Large intestine (tissue), 12 donors: ENCODE measurements at places on chromosomes 4 and X. TPM values are rescaled to one million over a fixed set of nuclear protein-coding genes. Genes with fewer than 3 reads are reported as not detected.

Gene ABRAXAS1
- polyA plus RNA-seq, result 17.6 TPM

Gene CLDN34
- 0.07 TPM for polyA plus RNA-seq

Gene PCDH11X
- 0.01 TPM for polyA plus RNA-seq

Gene EXOC1
- polyA plus RNA-seq, result 38.2 TPM

Gene GLRA2
- 1.0 TPM for polyA plus RNA-seq

Gene VGLL1
- polyA plus RNA-seq, result not detected

Gene CACNA1F
- polyA plus RNA-seq, result 1.3 TPM

Gene CFAP299
- 0.16 TPM for polyA plus RNA-seq

Gene PGAM4
- polyA plus RNA-seq, result not detected

Gene ZDHHC15
- polyA plus RNA-seq, result 1.5 TPM

Gene PDCL2
- not detected for polyA plus RNA-seq

Gene VSIG4
- 8.4 TPM for polyA plus RNA-seq

Gene ETNPPL
- 0.06 TPM for polyA plus RNA-seq

Gene MAGEA9
- not detected for polyA plus RNA-seq

Gene SMIM31
- 23.4 TPM for polyA plus RNA-seq

Gene PHEX
- polyA plus RNA-seq, result 0.55 TPM

Gene POF1B
- polyA plus RNA-seq, result 47.5 TPM

Gene FAM47A
- polyA plus RNA-seq, result not detected

Gene MAGEA9B
- not detected for polyA plus RNA-seq

Gene DGAT2L6
- not detected for polyA plus RNA-seq

Gene ESX1
- not detected for polyA plus RNA-seq

Gene TEX11
- 0.09 TPM for polyA plus RNA-seq

Gene ZBTB49
- 5.9 TPM for polyA plus RNA-seq

Gene NOX1
- polyA plus RNA-seq, result 1.8 TPM
